ENCODE measurements at places on chromosomes 7 and 10. TPM values are rescaled to one million over a fixed set of nuclear protein-coding genes. Genes with fewer than 3 reads are reported as not detected.

Gene BTBD16
- not detected for polyA plus RNA-seq

Gene NPTX2
- not detected for polyA plus RNA-seq

Gene NCAPG2
- polyA plus RNA-seq: 2.0 TPM

Gene ZNF853
- polyA plus RNA-seq: 1.5 TPM

Gene RBM20
- not detected for polyA plus RNA-seq

Gene CPA2
- not detected for polyA plus RNA-seq

Gene MRPS16
- polyA plus RNA-seq: 119 TPM

Gene GIMAP6
- polyA plus RNA-seq: 4.6 TPM

Gene ACBD7
- polyA plus RNA-seq: not detected

Gene HOXA7
- polyA plus RNA-seq: 1.0 TPM

Gene MGAM2
- polyA plus RNA-seq: not detected

Gene UNCX
- not detected for polyA plus RNA-seq

Gene ANKRD61
- polyA plus RNA-seq: 0.24 TPM

Data from IgD-negative memory B cell (primary cell).